EH (cell line): ENCODE measurements at places on chromosomes 16 and 17.

GRCh38 chr16:87541872-87542234 lies 49.0 kb upstream of the ZCCHC14 start:
- no peak for DNase-seq

DNA sequence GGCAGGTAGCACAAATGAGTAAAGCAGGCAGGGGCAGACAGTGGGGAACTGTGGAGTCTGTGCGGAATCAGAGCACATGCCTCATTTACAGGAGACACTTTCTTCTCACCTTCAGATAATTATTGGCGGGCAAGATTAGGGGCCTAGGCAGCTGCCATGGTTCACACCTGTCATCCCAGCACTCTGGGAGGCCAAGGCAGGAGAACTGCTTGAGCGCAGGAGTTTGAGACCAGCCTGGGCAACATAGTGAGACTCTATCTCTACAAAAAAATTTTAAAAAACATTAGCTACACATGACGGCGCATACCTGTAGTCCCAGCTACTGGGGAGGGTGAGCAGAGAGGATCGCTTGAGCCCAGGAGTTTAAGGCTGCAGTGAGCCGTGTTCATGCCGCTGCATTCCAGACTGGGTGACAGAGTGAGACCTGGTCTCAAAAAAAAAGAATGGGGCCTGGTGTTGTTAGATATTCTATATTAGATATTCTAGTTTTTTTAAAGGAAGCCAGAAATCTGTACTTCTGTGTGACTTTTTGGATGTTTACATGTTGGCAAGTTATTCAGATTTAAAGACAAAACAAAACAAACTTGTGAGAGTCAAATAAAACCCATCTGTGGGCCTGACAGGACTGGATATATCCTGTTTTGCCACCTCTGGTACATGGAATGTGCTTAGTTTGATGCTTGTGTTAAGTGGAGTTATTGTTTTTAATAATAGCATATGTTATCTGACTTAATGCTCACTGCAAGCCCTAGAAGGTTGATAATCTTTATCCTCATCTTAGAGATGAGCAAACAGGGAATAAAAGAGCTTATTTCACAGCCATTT lies 4.9 kb upstream of the LPCAT2 start:
- no peak for DNase-seq

- peak; percentile 23 for DNase-seq
Observed at GRCh38 chr17:15501282-15501681, 33.9 kb upstream of the CDRT4 start.

DNA sequence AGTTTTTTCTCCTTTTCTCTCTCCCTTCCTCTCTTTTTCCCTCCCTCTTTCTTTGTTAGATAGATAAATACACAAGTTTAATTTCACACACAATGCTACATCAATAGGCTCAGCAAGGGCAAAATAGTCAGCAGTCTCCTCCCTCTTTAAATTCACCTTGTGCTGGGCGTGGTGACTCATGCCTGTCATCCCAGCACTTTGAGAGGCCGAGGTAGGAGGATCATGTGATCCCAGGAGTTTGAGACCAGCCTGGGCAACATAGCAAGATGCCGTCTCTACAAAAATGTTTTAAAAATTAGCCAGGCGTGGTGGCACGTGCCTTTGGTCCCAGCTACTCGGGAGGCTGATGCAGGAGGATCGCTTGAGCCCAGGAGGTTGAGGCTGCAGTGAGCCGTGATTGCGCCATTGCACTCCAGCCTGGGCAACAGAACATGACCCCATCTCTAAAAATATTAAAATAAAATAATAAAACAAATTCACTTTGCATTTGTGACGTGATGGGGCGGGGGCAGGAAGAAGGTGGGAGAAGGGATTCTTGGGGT lies 27.4 kb downstream of the IL21R start:
- DNase-seq = no peak

DNA sequence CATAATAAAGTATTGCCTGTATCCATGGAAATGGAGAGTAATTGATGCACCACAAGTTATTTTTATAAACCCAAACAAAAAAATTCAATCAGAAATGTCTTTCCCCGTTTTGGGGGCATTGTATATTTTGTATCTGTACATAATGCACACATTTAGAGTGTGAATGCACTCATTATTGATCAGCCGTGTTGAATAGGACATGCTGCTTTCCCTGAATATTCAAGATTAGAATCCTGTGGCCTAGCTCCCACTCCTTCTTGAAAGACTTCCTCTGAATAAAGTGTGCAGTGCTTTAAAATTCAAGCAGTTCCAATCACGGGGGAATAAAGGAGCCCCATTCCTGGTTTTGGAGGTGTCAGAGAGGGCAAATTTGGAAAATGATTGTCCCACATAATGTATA lies 103.8 kb upstream of the TOX3 start:
- no peak for DNase-seq

DNA sequence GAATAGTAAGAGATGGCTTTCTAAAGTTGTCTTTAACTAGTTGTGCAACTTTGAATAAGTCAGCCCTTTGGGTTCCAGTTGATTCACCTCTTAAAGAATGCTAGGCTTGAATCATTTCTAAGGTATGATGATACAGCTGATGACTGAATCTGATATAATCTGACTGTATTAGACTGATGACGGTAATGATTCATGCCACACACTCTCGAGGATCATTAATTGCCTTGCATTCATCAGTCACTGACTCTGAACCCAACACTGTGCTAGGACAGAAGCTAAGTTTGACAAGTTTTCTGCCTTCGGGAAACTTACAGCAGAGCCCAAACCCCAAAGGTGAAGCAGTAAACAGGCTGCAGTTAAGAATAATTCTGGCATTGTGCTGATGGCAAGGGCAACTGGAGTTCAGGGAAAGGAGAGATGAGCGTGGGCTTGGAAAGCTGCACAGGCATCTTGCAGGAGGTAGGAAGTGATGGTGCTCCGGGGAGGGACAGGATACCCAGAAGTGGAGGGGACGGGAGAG lies 25.8 kb downstream of the ASIC2 start:
- DNase-seq = peak; percentile 91

GRCh38 chr17:9987779-9988585 lies 82.9 kb upstream of the RCVRN start:
- DNase-seq = peak; percentile 22

GRCh38 chr17:10186771-10187410 lies 11.5 kb downstream of the GAS7 start:
- no peak for DNase-seq

GRCh38 chr16:23362460-23363317 lies 60.6 kb downstream of the SCNN1B start:
- DNase-seq = no peak

- no peak for DNase-seq
Observed at GRCh38 chr16:31128711-31129567, 6.6 kb downstream of the PRSS8 start.

GRCh38 chr17:27433521-27433920 lies 22.7 kb upstream of the KSR1 start:
- no peak for DNase-seq

DNA sequence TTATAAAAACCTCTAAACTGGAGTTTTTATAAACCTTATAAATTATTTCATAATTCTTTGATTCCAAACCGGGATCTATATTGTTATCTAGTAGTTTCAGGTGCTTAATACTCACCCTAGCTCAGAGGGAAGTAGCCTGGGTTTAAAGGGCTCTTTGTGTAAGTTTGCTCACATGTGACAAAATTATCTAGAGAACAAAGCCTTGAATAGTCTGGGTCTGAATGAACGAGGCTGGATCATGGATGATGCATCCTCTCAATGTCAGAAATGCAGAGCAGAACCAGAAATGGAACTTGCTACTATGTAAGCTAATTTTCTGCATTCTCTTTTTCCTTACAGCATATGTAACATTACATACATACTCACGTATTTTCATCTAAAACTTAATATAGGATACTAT lies 103.9 kb upstream of the NETO2 start:
- no peak for DNase-seq

GRCh38 chr16:79528338-79528737 lies 72.2 kb downstream of the MAF start:
- DNase-seq = no peak

GRCh38 chr16:84378567-84378966 lies 10.2 kb downstream of the ATP2C2 start:
- no peak for DNase-seq

DNA sequence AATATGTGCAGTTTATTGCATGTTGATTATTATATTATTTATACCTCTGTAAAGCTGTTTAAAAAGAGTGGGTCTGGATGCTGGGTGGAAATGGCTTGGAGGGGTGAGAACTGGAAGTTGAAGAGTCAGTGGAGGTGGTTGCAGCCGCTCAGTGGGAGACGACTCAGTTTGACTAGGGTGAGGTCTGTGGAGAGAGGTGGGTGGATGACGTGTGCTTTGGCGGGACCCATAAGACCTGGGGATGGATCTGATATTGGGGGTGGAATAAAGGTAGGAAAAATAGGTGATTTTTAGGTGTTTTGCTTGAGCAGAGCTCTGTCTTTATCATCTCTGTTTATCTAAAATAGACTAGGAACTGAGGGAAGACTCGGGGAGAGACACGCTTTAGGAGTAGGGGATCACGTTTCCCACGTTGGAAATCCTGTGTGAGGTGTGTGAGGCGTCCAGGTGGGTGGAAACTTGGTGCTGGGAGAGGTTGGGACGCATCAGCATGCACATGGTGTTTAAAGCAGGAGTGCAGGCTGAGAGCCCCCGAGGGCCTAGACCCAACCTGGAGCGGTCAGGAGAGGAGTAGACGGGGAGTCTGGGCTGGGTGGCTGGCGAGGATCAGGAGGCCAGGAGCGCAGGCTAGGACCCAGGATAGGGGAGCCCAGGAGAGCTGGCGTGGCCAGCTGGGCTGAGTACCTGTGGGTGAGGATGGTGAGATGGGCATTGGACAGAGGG lies 17.2 kb downstream of the NT5M start:
- no peak for DNase-seq

- DNase-seq = peak; percentile 15
Observed at GRCh38 chr16:23597003-23597756, 1.1 kb upstream of the NDUFAB1 start.

DNA sequence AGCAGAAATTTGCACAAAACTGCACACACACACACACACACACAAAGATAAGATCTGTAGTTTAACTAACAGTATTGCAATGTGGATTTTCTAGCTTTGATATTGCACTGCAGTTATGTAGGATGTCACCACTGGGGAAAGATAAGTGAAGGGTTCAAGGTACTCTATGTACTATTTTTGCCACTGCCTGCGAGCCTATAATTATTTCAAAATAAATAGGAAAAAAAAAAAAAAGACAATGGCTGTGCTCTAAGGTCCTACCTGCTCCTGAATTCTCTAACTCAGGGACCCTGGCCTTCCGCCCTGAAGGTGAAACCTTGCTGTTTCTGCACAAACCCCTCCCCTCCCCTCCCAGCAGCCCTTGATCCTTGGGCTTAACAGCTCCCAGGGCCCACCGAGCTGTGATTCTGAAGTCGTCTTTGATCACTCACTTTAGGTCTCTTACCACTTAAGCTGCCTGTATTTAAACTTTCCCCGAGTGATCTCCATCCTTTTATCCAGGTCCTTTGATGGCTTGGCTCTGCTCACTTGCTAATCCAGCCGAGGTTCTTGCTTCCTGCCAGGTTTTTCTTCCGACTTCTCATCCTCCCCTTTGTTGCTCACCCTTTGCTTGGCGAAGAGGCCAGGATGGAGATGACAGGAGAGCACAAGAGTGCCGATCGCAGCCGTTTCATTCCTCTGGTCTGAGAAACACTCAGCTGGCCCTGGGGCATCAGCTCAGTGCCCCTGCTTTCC lies 37.7 kb downstream of the TMEM114 start:
- no peak for DNase-seq

DNA sequence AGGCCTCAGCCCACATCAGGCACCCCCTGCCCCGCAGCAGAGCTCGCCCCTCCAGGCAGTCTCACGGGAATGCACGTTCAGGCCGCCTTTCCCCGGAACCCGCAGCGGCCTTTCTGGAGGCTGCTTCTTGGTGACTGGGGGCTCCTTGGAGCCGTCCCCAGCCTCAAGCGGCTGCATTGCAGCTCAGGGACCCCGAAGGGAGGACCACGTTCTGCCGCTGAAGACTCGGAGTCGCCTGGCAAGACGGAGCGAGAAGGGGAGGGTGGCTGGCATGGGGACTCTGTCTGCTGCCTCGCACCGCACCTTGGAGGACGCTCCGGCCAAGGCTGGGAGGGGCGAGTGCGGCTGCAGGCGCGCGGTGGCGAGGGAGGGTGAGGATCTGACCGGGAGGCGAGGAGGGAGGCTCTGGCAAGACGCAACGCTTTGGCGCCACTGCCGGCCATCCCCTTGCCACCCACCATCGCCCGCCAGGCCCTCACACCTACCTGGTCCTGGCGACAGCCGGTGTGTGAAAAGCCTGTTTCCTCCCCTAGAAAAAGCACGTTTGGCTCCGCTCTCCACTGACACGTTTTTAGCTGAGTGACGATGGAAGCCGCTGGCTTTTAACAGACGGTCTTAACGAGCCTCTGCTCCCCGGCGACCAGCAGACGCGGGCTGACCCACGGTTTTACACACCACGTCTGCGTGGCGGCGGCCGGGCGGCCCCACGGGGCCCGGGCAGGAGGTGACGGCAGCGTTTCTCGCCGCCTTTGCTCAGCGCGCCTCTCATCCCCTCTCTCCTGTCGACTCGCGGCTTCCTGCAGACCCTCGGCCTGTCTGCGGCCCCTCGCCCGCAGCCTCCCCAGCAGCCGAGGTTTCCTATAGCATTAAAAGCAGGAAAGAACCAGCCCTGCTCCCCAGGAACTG lies 16.7 kb upstream of the GNG13 start:
- DNase-seq = no peak

DNA sequence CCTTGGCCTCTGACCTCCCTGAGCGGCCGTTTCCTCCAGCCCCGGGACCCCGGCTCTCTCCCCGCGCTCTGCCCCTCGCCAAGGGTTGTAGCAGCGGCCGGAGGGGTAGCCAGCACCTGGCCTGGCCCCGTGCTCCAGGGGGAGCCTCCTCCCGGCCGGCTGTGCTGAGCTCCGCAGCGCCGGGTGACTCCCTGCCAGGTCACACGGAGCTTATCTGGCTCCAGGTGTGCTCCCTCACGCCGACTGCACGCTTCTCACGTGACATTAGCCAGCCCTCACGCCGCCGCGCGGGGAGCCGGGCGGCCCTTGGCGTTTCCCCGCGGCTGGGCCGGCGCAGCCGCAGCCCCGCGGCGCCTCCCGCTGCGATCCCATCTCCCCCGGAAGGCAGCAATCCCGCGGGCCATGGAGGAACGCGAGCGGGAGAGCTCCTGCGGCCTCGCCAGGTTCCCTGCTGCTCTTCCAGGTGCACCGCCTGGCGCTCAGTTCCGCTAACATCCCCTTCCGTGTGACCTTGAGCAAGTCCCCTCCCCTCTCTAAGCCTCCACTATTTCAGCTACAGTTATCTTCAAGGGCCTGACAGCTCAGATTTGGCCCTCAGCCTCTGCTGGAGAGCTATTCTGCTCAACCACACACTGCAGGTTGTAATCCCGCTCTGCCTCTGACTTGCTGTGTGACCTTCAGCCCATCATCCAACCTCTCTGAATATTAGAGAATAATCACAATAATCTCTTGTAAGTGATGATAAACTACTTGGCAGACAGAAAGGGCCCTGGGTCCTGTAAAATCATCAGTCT lies 3.4 kb downstream of the MYO18A start:
- peak; percentile 49 for DNase-seq

DNA sequence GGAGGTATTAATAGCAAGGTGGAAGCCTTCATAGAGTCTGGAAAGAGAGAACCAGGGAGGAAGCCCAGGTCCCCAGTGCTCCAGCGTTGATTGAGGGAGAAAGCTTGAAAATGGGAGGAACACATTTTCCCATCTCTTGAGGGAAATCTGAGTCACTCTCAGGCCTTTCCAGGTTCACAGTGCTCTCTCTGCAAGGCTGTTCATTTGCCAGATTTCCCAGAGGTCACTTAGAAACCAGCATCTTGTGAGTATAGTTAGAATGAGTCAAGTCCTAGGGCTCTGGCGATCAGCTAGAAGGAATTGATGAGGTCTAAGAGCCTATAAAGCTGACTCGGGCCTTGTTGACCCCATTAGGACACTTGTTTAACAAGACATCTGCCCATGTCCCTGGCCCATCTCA lies 17.7 kb upstream of the ZNF594 start:
- peak; percentile 20 for DNase-seq

- no peak for DNase-seq
Observed at GRCh38 chr17:58702045-58702476, 9.7 kb downstream of the RAD51C start.
